ENCODE measurements at places on chromosomes 4 and X.

- DNase-seq = no peak
Measured at GRCh38 chr4:14178421-14178820, 550.9 kb upstream of the BOD1L1 start.

DNA sequence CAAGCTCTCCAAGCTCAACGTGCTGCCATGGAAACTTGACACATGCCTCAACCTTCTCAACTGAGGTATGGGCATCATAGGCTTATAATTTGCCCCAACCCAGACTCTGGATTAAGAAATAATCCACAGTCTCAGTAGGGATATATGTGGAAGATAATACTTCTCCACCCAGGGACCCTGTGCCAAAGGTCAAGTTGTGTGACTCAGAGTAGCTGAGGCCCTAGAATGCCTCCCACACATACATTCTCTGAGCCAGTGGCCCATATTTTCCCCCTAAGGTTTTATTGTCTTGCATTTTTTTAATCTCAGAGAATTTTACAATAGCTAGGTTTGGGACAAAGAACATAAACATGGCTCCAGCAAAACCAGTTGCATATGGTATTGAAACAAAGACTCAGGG, 283.1 kb downstream of the IDS start:
- DNase-seq = no peak

DNA sequence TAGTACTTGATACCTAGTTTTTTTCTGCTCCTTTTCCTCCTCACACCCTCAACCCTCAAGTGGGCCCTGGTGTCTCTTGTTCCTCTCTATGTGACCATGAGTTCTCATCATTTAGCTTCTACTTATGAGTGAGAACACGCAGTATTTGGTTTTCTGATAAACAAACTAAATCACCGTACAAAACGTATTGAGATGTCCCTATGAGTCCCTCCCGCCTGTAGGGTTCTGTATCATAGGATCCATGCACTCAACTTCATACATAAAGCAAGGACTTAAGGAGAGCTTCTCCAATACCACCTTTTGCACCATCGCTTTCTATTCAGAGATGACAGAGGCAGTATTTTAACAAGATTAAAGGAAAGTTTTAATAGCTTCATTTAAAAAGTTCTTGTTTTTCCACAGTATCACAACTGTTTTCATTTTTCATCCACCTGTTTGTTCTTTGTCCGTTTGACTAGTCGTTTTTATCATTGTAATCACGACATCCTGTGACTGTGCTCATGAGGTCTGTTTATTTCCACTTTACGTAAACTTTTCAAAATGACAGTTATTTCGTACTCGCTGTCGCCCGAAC, 457 bp upstream of the RAB9A start:
- no peak for DNase-seq

DNA sequence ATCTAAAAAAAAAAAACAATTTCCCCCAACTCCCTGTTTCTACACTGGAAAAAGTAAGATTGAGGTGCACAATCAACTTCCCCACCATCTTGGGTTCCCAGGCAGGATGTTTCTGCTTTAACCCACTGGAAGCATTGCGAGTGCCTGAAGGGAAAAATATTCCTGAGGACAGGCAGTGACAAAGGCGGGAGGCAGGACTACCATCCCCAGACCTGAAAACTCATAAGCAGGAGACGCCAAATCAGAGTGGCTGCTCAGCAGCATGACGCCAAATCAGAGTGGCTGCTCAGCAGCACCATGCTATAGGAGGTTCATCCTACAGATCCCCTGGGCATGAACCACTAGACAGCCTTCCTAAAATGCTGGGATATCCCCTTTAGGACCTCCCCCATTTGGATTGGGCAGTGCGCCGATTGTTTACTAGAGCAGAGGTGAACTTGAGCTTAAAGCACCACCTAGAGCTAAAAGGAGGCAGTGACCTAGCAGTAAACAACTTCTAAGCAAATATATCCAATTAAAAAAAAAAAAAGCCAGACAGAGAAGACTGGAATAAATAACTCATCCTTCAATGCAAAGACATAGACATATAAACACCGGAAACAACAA, 35.0 kb upstream of the GK start:
- no peak for DNase-seq

DNA sequence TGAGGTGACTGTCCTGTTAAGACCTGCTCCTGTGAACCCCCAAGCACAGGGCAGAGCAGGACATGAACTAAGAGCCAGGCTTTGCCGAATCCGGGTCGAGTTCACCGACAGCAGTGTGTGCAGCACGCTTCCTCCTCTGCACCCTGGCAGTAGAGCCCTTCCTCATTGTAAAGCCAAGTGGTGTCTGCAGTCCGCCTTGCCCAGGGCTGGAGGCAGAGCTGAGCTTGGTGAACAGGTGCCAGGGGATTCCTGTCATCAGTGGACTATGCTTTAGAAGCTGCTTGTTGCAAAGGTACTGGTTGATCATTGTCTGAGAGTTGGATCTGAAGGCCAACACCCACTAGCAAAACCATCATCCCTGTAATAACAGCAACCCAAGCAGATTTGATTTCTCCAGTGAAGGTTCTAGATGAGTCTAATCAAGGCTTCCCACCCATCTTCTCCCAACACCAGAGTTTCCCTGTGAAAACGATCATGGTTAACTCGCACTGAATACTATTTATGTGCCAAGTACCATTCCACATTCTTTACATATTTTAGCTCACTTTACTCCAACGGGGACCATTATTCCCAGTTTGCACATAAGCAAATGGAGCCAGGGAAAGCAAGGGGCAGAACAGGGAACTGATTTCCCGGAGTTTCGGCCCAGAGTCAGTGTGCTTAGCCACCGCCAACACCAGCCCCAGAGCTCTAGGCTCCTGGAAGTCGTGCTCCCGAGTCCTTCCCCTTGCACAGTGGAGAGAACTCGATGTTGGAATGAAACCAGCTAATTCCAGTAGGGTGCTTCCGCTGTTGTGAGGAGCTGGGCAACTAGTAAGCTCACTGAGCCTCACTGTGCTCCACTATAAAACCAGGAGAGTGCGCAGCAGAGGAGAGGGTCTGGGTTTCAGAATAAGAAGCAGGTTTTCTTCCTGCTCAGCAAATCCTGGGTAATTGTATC, 1.4 kb upstream of the SLC34A2 start:
- no peak for DNase-seq

- peak; percentile 81 for DNase-seq
Measured at GRCh38 chr4:143514497-143514896, 995 bp downstream of the SMARCA5 start.

DNA sequence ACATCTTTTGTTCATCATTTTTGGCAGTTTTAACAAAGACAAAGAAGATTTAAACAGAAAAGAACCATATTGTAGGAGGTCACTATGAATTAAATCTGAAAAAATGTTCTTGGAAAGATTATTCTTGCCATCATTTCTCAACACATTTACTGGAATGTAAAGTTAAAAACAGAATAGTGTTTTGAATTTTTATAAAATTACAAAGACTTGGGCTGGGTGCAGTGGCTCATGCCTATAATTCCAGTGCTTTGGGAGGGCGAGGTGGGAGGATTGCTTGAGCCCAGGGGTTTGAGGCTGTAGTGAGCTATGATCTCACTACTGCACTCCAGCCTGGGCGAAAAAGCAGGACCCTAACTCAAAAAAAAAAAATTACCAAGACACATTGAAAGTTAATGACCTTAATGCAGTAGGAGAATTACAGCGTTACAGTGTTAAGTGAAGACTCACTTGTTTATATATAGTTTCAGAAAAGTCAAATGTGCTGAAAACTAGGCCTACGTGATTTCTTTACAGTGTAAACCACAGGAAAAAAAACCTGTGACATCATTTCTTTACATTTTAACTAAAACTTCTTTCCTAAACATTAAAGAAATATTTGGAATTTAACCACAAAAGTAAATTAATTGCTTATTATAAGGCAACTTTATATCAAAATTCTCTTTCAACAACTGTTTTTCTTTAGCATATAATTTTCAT, 7.9 kb downstream of the FAM13A start:
- no peak for DNase-seq

DNA sequence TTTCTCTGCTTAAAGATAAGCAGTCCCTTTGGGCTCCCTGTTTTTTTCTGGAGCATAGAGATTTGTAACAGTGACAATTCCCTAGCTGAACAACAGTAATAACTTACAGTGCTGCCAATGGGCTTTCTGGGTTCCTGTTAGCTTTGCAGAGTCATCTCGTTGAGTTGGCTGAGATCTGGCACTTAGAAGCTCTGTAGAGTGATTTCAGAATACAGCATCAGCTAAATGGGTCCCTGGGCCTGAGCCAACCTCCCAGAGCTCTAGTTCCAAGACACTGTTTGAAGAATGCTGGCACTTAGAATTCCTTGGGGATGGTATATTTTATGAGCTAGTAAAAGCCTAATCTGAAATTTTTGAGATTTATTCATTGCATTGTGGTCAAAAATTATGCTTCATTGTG, 43.5 kb upstream of the SERTM2 start:
- peak; percentile 64 for DNase-seq

GRCh38 chr4:182831376-182831775, 85.8 kb downstream of the DCTD start:
- DNase-seq = no peak

DNA sequence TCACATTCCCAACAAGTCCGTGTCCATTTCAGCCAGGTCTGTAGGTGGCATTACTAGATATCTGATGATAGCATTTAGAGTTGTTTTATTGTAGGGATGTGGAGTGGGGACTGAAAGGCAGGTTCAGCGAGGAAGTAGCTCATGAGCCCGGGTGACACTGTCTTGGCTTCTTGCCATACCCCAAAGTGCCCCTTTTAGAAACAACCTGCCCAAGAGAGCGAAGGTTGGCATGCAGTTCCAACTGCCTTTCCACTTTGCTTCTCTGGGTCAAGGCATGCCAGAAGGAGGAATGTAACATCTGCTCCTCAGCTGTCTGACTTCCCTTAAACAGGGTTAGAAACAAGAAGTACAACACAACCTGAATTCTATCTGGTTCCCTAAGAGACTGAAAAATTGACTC, 9.0 kb downstream of the GRIA3 start:
- no peak for DNase-seq

- DNase-seq = no peak
Measured at GRCh38 chr4:130422261-130422660, 1326.3 kb downstream of the C4orf33 start.

DNA sequence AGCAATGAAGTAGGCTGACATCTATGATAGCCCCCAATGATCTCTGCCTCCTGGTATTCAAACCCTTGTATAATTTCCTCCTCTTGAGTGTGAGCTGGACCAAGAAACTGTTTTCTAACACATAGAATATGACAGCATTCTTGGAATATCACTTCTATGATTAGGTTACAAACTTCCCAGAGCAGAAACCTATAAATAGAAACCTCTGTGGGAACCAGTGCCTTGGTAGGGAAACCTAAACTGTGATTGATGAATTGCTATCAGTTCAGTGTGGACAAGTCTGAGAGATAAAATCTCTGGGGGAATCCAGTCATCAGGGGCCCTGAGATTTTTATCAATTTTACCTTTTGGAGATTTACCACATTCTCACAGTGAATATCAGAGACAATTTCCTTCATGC, 756.5 kb upstream of the AGA start:
- DNase-seq = no peak

DNA sequence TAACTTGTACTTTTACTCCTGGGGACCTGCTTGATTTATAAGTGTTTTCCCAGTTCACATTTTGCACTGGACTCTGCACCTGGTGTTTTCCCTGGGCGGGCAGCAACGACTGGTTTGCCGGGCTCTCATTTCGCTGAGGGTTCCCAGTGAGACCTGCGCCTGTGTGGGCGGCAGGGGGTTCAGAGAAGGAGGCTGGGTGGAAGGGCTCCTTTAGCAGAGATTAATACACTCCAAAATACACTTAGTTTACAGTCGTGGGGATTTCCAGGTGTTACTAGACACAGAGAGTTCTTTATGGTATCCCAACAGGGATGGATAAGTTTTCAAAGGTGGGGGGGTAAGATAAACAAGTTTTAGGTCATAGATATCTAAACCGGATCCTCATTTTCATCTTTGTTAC, 53.0 kb upstream of the SHISA3 start:
- DNase-seq = no peak

DNA sequence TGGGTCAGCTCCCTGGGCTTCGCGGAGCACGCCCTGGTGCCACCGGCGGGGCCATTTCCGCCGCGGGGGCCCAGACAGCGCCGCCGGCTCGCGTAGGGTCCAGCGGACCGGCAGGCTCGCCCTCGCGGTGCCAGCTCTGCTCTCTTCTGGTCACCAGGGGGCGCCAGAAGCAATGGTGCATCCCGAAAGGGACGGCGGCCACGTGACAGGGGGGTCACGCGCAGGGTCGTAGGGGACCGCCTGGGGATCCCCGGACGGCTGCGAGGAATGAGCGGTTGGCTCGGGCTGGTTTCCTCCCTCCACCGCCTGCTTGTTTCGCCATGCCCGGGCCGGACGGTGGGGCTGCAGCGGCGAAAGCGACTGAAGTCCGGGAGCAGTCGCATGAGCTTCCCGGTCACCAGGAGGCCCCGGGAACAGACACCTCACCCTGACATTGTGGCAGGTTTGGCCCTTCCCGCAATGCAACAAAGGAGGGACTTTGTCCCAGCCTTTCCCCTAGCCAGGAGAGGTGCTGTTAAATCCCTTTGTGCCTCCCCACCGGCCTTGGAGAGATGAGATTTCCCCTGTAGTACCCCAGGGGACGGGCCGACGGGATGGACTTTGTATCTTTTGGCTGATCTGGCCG, 15.8 kb downstream of the ZCCHC12 start:
- peak; percentile 87 for DNase-seq

DNA sequence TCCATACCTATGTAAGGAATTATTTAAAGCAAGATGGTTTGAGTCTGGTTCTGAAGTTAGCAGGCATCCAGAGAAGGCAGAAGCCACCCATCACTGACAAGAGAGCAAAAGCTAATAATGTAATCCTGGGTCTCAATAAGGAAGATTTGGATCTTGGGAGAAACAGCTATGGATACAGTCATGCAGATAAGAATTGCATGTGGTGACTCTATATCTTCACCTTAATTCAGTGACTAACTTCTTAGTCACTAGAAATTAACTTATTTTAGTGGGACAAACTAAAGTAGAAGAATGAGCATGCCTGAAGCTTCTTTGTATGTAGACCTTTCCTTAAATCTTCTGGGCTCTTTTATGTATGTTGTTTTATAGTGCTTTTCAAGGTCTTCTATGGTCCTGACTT, 66.6 kb downstream of the ATP10D start:
- no peak for DNase-seq

DNA sequence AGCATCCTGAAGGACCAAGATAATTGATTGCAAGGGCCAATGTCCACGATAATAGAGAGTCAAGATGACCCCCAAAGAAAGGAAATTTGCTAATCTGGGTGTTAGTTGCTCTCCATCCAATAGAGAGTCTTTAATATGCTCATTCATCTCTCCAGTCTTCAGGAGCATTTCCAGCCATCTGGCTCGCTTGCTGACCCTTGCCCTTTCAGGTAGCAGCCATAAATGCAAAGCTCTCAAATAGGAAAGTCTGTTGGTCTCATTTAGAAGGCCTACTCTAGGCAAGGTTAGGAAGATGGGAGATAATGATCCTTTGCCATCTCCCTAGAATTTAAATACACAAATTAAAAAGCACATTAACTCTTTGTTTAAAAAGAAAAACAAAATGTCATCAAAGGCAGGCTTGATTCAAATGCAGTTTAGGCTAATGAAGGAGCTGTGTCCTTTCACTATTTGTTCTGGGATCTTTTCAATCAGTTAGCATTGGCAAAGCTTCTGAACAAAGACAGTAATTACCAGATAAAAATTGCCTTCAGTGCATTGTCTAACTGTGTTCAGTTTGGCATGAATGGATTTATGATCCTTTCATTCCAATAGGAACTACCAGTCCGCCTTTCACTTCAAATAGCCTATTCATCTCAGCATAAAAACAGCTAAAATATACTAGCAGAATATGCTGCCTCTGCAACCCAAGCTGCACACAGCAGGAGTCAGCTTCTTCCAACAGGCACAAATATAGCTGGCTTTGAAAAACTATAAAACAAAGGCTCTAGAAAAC, 49.6 kb upstream of the ATXN3L start:
- no peak for DNase-seq

GRCh38 chr4:25580633-25581467, 74.8 kb upstream of the SLC34A2 start:
- DNase-seq = no peak
